ENCODE measurements at places on chromosomes 5 and 9. TPM values are rescaled to one million over a fixed set of nuclear protein-coding genes. Genes with fewer than 3 reads are reported as not detected.

- no peaks in the 10 kb centered on the region for H3K36me3 ChIP-seq
- no peak overlapping the region for H3K4me3 ChIP-seq
- no peak for DNase-seq
- no peak overlapping the region for H3K27ac ChIP-seq
Measured at GRCh38 chr9:698276-698675, 143.2 kb upstream of the DMRT1 start.

The DDX4 gene
- total RNA-seq: not detected

The PLPPR1 gene
- total RNA-seq: 2.0 TPM

The NR2F1-AS1 gene
- total RNA-seq: 3.0 TPM

Data from GM23338 (cell line).